ENCODE measurements at places on chromosomes 5 and 9. TPM values are rescaled to one million over a fixed set of nuclear protein-coding genes. Genes with fewer than 3 reads are reported as not detected.

Gene NXNL2
- not detected for total RNA-seq

- no peak for DNase-seq
Measured at GRCh38 chr9:108434036-108434435, 421.8 kb downstream of the ACTL7B start.

Gene CFAP90
- total RNA-seq, result not detected

Gene DCTN3
- total RNA-seq, result 57.0 TPM

Gene DMRT3
- total RNA-seq, result not detected

DNA sequence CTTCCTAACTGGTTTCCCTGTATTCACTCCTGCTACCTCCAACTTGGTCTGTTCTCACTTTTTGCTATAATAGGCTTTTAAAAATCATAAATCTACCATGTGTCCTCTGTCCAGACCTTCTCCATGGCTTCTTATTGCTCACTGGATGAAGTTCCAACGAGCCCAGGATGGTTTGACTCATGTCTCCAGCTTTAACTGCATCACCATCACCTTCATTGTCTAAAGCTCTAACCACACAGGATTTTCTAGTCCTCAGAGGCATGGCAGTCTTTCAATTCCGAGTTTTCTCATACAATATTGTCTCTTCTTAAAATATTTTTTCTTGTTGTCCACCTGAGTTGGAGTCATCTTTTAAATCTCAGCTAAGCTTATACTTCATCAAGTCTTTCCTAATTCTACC lies 49.3 kb downstream of the PDCD1LG2 start:
- DNase-seq, result no peak

- peak; percentile 68 for DNase-seq
Measured at GRCh38 chr9:123544007-123544827, 188.2 kb downstream of the CRB2 start.

Gene SELENOP
- total RNA-seq, result not detected

- no peak for DNase-seq
Measured at GRCh38 chr5:112533362-112533761, 114.3 kb upstream of the EPB41L4A start.

DNA sequence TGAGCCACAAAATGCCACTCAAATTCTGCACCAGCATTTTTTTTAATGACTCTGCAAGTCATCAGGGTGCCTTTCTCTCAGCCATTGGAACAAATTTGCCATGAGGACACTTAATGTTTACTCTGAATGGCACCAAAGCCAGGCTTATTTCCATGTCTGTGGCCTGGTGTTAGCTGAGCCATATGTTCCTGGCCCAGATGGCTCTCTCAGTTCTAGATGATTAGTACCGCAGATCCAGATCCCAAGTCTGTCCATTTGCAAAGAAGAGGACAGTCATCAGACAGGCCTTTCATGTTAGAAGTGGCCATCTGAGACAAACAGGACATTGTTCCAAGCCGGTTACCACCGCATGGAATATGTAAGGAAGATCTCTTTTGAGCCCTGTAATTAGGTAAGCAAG lies 70.3 kb downstream of the INSYN2B start:
- DNase-seq, result no peak

DNA sequence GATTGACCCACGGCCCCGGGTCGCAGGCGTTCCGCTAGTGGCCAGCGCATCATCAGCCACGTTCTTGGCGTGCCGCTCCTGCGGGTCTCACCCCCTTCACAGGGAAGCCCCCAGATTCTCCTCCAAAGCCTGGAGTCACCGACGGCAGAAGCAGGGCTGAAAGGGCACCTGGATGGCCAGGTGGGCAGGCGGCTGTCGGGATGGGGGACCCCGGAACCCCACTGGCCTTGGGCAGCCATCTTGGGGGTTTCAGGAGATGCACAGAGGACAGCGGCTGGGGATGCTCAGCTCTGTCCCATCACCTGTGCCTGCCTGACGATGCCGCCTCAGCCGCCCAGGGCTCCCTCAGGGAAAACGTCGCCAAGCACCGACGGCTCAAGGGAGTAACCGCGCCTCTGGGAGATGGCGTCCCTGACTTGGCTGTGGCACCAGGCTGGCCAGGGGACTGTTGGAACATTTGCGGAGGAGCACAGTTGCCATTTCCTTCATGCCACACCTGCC lies 14.1 kb upstream of the SLC9A3 start:
- DNase-seq, result no peak

- peak; percentile 96 for DNase-seq
Measured at GRCh38 chr9:129174102-129174723, 3.8 kb downstream of the IER5L start.

DNA sequence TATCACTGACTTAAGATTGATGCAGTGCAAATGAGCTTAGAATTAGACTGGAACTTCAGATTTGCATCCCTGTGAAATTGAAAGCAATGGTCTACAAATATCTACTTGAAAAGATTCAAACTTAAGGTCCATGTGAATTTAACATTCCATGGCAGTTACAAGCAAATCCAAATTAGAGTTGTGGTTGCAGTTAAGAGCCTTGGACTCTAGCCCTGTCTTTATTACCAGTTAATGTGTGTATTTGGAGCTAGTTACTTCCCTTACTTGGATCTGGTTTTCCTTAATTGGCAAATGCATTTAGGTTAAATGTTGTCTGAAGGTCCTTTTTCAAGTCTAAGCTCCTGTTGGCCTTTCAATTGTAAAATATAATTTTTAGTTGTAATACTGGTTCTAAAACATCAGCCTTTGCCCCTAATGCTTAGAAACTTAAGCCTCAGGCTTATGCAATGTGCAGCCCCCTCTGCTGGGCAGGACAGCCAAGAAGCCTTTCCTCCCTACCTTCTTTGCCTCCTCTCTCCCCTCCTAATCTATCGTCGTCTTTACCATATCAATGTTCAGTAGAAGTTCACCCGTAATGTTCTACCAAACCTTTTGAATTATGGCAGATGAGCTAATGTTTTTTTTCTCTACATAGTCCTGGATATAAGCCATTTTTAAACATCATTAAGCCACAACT lies 59.5 kb downstream of the ERMP1 start:
- DNase-seq, result no peak

DNA sequence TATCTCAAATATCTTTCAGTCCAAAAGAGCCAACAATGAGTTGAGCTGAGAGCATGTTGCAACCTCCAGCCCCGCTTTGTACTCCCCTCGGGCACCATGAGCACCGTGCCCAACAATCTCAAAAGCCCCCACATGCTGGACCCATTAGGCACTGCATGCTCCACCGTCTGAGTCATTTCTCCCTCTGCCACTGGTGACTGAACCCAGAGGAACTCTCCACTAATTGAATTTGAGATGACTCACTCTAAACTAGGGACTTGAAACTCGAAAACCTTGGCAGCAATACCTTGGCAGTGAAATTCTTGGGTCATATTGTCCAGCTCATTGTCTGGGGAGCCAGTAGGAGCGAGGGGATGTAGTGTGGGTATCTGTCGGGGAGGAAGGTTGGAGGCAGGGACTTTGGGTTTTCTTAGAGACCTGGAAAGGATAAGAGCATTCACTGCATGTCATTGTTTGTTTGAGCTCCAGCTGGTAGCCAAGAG lies 49.9 kb upstream of the SLIT3 start:
- no peak for DNase-seq

GRCh38 chr9:91832322-91832721 lies 117.7 kb downstream of the ROR2 start:
- no peak for DNase-seq

DNA sequence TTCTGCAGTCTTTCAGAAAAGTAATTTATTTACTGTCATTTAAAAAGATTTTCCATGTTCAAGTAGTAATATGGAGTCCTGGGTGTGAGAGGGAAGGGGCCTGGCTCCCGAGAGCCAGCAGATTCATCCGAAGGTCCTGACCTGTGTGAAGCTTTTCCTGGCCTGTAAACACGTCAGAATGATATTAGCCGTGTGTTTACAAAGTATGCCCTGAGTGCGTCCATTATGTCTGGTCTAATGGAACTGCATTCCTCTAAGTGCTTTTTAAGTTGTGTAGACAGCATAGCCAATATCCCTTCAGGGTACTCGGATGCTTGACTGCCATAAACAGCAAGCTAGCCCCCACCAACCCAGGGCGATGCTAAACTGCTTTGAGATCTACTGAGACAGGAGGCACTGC lies 495.2 kb downstream of the AGTPBP1 start:
- no peak for DNase-seq

Gene TNFSF15
- 1.5 TPM for total RNA-seq

- DNase-seq, result no peak
Measured at GRCh38 chr5:113612060-113612496, 98.6 kb downstream of the YTHDC2 start.

GRCh38 chr9:136014147-136014923 lies 53.2 kb upstream of the UBAC1 start:
- DNase-seq, result no peak

Gene PCDHGA2
- 0.12 TPM for total RNA-seq

DNA sequence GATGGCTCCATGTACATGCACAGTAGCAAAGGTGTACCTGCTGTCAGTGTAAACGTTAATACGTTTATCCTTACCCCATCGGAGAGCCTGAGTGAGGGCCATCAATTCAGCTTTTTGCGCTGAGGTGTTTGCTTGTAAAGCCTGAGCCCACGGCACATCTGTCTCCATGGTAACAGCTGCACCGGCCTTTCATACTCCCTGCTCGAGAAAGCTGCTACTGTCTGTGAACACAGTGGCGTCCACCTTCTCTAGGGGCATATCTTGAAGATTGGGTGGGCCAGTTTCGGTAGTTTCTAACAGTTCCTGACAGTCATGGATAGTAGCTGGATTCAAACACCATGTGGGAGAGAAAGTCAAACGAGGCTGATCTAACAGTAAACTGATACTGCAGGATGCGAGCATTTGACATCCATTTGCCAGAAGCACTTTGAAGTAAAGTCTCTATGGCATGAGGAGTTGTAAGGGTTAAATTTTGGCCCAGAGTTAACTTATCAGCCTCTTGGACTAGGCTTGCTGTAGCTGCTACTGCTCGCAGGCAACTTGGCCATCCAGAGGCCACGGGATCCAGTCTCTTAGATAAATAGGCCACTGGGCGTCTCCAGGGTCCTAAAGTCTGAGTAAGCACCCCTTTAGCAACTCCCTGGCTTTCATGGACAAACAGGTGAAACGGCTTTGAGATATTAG lies 21.0 kb upstream of the RHOBTB3 start:
- no peak for DNase-seq

- no peak for DNase-seq
Measured at GRCh38 chr9:127595611-127596010, 16.5 kb upstream of the STXBP1 start.

Gene SYNPO
- not detected for total RNA-seq

DNA sequence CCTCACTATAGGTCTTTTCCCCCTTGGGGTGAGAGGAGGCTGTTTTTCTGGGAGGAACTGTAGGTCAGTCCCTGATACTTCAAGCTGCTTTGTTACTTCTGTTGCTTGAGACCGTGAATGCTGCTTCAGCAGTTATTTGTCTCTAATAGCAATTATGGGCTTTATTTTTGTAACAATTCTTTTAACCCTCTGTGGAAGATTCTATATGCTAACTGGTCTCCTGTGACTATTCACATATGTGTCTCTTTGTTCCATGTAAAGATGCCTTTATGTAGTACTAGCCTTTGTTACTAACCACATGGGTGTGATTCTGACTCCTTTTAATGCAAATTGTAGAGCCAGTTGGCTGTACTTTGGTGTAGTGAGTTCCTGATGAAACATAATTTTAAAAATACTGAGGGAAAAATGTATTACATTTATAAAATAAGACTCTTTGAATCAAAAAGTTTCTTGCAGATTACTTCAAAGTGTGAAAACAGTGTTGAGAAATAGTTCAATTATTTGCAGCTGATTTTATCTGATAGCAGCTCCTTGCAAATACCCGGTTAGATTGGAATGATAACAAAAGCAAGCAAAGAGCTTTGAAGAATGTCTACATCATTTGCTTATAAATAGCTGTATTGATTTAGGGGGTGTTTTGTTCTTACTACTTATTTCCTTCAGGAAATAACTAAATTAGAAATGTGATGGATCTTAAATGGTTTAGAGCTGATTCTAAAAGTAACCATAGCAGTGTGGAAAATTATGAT lies 46.6 kb downstream of the ANGPTL2 start:
- DNase-seq, result no peak

Gene IL33
- total RNA-seq, result not detected

Gene KCNT1
- not detected for total RNA-seq

DNA sequence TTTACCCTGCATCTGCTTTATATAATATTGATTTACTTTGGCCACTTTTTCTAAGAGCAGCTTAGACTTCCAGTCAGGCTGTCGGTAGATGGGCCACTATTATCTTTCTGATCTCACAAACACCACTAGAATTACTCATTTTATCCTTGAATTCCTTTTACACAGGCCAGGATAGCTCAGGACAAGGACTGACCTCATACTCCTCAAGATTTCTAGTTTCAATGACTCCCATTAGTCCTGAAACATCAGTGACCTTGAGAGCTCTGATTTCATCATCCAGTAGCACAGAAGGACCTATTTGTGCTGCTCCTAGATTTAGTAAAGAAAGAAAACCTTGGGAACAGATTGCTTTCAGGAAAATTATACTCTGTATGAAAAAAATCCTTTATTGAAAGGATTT lies 727.9 kb upstream of the PTPRD start:
- no peak for DNase-seq

- peak; percentile 68 for DNase-seq
Measured at GRCh38 chr5:177447611-177448243, 1.1 kb downstream of the PRR7 start.

GRCh38 chr5:36481454-36482120 lies 124.8 kb upstream of the SLC1A3 start:
- DNase-seq, result no peak

DNA sequence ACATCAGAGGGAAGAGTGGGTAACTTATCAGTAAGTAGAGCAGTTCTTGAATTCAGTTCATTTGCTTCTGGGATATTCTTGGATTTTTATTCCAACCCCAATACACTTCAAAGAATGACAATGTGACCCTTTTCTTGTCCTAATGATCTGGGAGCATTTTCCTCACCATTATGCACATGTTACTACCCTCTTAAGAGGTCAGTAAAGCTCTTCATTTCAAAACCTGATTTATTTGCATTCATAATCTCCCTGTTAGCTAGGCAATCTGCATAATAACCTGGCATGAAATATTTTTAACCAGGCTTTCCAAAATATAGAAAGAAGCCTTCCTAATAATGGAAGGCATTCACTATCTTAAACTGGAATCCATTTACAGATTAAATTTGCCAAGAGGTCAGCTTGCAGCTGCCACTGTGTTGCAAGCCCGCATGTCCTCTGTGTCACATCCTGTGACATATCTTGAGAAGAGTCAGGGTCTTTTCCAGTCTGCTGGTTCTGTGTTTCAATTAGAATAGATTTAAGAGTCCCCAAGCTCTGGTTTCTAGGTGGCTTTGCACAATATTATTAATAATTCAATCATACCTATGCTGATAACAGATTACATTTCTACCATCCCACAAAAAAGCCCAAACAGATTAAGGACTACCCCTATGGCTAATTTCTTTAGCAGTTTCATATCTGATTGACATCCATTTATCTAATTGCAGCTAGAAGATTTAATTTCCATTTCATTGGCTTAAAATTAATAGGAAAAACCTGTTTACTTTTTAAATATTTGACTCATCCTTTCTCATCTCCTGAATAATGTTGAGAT lies 30.9 kb upstream of the PPP2R2B start:
- no peak for DNase-seq

Gene DMAC1
- 44.2 TPM for total RNA-seq

Gene SOX30
- not detected for total RNA-seq

Data from activated CD4-positive, alpha-beta T cell treated with anti-CD3 and anti-CD28 coated beads, Interleukin-2, amount 10 ng/mL, durations not matched to agents 24 days and 14 days (primary cell).